Osteocyte (in vitro differentiated cells): ENCODE measurements at places on chromosomes 2 and 18.

DNA sequence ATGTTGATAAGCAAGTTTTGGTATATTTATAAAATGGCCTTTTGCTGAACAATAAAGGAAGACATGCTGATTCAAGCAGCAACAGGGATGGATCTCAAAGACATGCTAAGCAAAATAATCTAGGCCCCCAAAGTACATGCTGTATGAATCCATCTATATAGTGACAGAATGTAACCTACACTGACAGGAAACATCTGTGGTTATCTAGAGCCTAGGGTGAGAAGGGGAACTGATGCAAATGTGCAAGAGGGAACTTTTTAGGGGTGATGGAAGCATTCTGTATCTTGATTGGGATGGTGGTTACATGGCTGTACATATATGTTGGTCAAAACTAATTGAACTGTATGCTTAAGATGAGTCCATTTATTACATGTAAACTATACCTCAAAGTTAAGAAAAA lies 24.2 kb downstream of the CNRIP1 start:
- no peak for DNase-seq

DNA sequence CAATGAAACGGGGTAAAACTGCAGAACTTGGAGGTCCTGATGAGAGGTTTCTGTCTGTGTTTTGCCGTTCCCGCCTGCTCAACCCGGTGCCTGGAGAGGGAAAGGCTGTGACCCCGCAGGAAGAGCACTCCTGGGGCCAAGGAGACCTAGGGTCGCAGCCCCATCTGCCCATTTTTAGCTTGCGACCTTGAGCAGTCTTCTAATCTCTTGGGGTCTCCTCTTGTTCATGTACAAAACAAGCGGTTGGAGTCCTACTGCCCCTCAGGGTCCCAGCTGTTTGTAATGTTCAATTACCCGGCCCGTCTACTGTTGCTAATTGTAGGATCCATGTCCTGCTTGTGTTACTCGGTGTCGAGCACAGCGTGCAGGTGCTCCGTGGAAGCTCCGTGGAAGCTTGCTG lies 104.5 kb downstream of the PTGR3 start:
- peak; percentile 38 for DNase-seq

DNA sequence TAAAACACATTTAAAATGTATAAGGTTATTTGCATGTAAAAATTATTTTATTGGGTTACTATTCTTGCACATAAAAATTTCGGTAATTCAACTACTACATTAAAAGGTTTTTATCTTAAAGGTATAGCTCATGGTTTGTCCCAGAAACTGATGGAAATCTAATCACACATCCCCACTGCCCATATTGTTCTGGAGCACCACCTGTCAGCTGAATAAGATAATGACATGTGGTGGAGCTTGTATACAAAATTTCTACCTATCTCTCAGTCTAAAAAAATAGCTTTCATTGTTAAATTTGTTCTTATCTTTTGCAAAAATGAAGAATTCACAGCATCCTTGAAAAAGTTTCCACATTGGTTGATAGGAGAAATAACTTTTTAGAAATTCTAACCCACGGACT lies 18.3 kb downstream of the ERBB4 start:
- DNase-seq = no peak

- no peak for DNase-seq
These were observed 57.1 kb downstream of the KIAA1328 start for GRCh38 chr18:36885981-36886380.

- DNase-seq = no peak
These were observed 2.6 kb upstream of the TLK1 start for GRCh38 chr2:171163261-171163660.

- DNase-seq = no peak
These were observed 111.7 kb downstream of the BABAM2 start for GRCh38 chr2:28002181-28002580.

GRCh38 chr2:160372585-160372984 lies 121.0 kb downstream of the RBMS1 start:
- DNase-seq = no peak

- no peak for DNase-seq
These were observed 125.2 kb upstream of the TFPI start for GRCh38 chr2:187679454-187679853.

- DNase-seq = no peak
These were observed 165.3 kb downstream of the THADA start for GRCh38 chr2:43430489-43430888.

GRCh38 chr2:91974401-91975129 lies 2896.7 kb upstream of the TEKT4 start:
- no peak for DNase-seq

- no peak for DNase-seq
These were observed 121.3 kb upstream of the SYT4 start for GRCh38 chr18:43398601-43399000.

DNA sequence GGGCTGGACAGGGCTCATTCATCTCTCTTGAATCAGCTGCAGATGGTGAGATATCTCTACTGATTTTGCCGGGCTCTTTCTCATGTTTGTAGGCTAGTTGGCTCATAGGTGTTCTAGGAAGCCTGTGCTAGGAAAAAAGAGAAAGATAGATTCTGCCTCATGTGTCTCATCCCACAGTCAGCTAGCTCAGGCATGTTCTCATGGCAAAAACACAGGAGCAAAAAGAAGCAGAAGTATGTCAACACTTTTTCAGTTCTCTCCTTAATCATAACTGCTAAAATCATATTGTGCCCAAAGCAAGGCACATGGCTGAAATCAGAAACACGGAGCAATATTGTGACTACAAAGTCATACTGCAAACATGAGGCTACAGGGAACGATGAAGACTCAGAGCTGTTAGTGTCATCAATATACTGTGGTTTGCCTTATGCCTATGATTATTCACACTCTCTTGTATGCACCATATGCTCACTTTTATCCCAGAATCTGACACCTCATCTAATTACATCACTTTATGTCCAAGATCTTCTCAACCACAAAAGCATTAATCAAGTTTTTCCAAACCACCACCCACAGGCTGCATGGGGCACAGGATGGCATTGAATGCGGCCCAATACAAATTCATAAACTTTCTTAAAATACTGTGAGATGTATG lies 571.9 kb upstream of the CNTNAP5 start:
- no peak for DNase-seq

DNA sequence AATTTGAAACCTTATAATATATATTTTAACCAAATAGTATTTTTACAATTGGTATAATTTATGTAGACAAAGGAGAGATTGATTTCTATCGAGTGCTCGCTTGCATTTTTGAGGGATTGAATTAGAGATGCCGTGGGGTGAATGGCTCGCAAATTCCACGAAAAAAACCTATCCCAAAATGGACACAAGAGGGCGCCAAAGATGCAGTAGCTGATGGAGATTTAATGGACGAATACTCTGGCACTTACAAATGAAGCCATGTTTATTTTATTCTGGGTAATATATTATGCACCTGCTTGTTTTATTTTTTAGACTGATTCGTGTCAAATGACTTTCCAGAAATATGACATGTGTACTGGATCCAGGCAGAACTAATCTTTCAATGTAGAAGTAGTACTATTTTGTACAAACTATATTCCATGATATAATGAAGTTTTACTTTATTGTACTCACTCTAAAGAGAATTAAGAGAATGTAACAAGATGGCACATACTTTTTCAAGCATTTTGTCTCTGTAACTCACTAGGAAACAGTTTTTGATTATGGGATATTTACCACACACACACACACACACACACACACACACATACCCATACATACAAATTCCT lies 505.4 kb downstream of the PLCL1 start:
- no peak for DNase-seq

DNA sequence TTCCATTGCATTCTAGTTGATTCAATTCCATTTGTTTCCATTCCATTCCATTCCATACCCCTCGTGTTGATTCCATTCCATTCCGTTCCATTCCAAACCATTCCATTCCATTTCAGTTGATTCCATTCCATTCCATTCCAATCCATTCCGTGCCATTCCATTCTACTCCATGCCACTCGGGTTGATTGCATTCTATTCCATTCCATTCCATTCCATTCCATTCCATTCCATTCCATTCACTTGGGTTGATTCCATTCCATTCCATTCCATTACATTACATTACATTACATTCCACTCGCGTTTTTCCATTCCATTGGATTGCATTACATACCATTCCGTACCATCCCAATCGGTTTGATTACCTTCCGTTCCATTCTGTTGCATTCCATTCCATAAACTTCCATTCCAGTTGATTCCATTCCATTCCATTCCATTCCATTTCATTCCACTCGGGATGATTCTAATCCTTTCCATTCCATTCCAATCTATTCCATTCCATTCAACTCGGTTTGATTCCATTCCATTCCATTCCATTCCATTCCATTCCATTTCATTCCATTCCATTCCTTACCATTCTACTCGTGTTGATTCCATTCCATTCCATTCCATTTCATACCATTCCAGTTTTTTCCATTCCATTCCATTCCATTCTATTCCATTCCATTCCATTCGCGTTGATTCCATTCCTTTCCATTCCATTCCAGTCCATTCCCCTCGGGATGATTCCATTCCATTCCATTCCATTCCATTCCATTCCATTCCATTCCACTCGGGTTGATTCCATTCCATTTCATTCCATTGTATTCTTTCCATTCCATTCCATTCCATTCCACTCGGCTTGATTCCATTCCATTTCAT lies 1140.4 kb downstream of the RPIA start:
- DNase-seq = no peak

DNA sequence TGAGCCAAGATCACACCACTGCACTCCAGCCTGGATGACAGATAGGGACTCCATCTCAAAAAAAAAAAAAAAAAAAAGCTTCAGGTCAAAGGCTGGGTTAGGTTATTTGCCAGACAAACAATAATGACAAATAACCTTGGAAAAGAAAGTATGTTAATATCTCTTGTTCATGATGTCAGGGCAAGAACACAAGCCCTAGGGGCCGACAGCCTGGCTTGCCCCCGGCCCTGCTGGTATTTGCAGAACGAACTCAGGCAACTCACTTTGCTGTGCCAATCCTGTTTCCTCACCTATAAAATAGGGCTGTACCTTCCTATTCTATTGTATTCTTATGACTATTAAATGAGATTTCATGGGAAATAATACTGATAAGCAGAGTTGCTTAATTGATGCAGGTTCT lies 75.4 kb upstream of the CDC42EP3 start:
- DNase-seq = no peak

- no peak for DNase-seq
These were observed 38.2 kb upstream of the CHRNA1 start for GRCh38 chr2:174802459-174802858.

GRCh38 chr2:207265869-207266268 lies 100.1 kb upstream of the KLF7 start:
- no peak for DNase-seq

GRCh38 chr18:31487246-31488015 lies 10.5 kb upstream of the DSG2 start:
- no peak for DNase-seq

- DNase-seq = no peak
These were observed 11.8 kb downstream of the C2orf69 start for GRCh38 chr2:199922856-199923255.

DNA sequence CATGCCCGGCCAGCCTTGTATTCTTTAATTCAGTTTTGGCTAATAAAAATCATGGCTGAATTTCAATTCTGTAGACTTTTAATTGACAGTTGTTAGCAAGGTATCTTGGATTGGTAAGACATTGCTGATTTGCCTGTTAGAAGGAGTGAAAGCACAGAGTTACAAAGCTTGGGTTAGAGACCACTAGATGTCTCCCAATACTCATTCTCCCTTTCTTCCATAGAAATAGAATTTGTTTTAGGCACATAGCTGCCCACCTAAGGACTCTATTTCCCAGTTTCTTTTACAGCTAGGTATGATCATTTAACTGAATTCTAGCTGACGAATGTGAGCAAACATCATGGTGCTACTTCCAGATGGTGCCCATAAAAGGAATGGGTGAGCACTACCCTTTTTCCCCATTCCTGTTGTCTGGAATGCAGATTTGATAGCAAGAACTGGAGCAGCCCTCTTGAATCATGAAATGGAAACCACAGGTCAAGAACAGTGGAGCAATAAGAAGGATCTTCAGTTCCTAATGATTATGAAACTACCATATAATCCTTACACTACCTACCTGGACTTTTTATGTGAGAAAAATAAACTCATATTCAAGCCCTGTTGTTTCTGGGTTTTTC lies 17.5 kb downstream of the PECR start:
- DNase-seq = no peak

GRCh38 chr18:49747876-49748275 lies 65.5 kb downstream of the ACAA2 start:
- DNase-seq = no peak

DNA sequence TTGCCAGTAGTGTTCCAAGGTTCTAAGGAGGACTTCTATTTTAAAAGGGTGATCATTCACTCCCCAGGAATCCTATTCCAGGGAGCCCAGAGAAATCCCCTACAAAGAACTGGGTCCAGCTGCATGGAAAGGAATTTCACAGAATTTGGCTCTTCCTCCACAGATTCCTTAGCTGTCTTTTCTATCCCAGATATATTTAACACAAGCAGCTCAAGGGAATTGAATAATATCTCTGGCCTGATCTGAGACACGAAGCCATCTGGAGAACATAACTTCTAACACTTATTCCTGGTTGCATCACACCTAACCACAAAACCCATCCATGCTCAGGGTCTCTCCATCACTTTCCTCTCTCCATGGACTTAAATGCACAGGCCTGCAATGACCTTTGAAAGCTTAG lies 306.7 kb upstream of the ACVR2A start:
- DNase-seq = no peak

GRCh38 chr2:225735844-225736243 lies 336.3 kb downstream of the NYAP2 start:
- no peak for DNase-seq

DNA sequence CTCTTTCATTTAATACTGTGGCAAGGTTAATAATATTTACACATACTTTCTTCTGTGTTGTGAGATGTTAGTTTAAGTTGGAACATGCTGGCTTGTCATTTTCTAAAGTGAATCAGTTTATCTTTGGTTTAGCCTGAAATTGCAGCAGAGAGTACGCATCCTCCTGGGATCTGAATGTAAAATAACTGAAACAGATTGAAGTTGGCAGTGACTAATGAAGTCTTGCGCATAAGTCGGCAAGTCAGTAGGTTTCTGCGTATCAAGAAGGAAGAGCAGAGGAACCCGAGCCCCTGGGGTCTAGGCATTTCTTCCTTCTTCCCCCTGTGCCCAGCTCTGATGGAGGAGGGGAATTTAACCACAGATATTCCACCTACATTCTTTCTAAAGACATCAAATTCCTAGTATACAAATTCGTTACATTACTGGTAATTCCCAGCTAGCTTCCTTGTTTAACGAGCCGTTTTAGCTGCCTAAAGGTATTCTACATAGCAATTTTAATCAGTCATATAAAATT lies 392.1 kb upstream of the RAB12 start:
- no peak for DNase-seq

- no peak for DNase-seq
These were observed 28.3 kb upstream of the INSIG2 start for GRCh38 chr2:118059919-118060478.

- DNase-seq = no peak
These were observed 220.5 kb downstream of the PIEZO2 start for GRCh38 chr18:10928772-10929373.
